ENCODE measurements at places on chromosomes 1 and 21.
A peak's percentile ranks its signal among the peaks of the same experiment; 100 is the strongest.

GRCh38 chr1:20367116-20367585, 76.5 kb downstream of the VWA5B1 start:
- no peak for DNase-seq

DNA sequence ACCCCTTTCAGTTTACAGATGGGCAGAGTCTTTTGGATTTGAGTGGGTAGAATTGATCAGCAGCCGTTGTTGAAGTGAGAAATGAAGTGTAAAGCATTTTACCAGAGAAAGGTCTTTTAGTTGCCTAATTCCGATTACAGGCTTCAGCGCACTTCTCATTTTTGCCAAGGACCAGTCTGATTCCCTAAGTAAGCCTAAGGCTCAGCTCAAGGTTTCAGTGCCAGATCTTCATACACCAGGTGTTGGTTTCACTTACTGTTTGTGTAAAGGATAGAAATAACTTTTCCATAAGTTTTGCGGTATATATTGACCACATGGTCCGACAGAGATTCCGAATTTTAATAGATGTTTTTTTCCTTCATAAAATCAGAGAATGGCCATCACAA, 83.9 kb upstream of the BMP8A start:
- no peak for DNase-seq

GRCh38 chr21:46312949-46313348, 10.7 kb downstream of the C21orf58 start:
- no peak for DNase-seq

DNA sequence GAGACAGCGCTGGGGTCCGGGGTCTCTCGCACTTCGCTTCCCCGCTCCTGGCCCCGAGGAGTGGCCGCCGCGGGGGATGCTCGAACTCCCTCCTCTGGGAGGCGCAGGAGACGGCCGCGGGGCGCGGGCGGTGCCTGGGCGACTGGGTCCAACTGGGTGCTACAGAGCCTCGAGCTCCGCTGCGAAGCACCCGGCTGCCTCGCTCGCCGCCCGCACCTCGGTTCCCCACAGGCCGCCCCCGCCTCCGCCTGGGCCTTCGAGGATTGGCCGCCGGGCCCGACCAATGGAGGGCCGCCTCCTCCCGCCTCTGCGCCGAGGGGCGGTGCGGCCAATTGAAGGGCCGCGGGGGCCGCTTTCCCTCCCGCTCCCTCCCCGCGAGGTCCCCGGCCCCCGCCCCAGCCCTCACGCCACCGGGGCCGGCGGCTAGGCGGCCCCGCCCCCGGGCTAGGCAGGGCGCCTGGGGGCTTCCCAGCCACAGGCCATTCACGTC, at the start of gene CNN3:
CNN3 (minus strand) TSS at position 196 of the 490 bp plus-strand sequence. CDS start 216 bp downstream, outside the sequence.
- peak; percentile 79 for DNase-seq

DNA sequence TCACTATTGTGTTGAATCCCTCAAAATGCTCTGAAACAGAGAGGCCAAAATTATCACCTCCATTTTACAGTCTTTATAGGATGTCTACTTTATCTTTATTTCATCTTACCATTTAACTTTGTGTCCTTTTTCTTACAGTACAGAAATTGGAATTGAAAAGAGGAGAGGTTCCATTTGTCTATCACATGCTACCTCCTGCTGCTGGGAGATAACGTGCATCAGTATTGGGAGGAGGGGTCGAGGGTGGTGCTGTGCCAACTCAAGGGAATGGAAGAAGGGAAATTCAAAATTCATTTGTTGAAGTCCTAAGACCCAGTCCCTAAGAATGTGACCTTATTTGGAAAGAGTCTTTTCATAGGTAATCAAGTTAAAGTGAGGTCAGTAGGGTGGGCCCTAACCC, 85.3 kb downstream of the HHIPL2 start:
- DNase-seq: no peak

Measured in AG09319 (cell line).